ENCODE measurements at places on chromosomes 2 and 18.

- DNase-seq = peak; percentile 0
Measured at GRCh38 chr2:90207454-90208058, 1516.1 kb downstream of the RPIA start.

GRCh38 chr2:99786636-99787390 lies 297.0 kb upstream of the REV1 start:
- DNase-seq = no peak

DNA sequence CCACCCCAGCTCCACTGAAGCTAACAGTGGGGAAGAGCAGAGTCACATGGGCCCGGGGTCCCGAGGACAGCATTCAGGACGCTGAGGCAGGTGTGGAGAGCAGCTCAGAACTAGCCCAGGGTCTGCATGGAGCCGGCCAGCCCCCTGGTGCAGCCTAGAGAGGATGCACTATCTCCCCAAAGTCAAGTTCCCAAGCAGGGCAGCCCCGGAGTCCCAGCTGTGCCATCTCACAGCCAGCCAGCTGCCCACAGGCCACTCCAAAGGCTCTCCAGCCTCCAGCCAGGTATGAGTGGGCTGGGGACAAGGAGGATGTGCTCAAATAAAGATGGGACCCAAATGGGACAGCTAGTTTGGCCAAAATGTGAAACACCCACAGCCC lies 41.0 kb downstream of the BIN1 start:
- no peak for DNase-seq

DNA sequence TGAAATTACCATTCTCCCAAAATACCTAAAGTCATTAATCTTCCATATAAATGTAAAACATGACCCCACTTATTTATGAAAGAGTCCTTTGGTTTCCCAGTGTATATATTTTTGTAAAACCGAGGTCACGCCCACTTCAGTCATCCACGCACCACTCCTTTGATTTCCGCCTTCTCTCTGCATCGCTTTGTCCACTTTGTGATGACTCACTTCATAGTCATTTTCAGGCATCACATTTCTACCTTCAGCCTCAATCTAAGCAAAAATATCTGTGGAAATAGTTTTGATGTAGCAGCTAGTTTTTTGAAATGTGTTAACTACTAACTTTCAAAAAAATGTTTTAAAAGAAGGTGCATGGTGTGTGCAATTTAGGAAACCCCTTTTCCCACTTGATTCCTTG lies 793.5 kb upstream of the SOX11 start:
- DNase-seq = no peak

DNA sequence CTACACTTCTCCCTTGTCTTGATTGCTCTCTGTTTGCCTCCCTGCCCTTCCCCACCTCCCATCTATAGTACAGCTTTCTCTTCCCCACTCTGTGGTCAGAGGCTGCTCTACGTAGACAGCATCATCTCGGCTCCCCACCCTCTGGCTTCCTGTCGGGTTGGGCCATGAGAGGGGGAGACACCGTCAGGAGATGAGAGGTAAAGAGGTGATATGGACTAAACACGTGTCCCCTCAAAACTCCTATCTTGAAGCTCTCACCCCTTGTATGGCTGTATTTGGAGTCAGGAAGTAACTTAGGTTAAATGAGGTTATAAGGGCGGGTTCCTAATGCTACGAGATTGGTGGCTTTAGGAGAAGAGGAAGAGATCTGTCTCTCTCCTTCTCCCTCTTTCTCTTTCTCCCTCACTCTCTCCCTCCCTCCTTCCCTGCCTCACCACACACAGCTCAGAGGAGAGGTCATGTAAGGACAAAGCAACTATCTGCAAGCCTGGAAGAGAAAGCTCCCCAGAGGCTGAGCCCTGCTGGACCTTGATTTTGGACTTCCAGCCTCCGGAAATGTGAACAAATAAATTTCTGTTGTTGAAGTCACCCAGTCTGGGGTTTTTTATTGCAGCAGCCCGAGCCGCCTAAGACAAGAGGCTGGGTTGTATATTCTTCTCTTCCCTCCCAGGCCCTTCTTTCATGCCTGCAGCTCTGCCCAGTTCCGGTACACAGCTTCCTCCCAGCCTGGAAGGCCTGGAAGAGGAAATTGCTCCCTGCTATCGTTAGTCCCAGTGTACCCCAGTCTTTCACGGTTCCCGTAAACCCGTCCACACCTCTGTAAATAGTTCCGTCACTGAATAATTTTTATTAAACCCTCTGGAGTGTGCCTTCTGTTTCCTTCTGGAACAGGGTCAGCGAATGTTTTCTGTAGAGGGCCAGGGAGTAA lies 138.0 kb downstream of the AKAIN1 start:
- no peak for DNase-seq

DNA sequence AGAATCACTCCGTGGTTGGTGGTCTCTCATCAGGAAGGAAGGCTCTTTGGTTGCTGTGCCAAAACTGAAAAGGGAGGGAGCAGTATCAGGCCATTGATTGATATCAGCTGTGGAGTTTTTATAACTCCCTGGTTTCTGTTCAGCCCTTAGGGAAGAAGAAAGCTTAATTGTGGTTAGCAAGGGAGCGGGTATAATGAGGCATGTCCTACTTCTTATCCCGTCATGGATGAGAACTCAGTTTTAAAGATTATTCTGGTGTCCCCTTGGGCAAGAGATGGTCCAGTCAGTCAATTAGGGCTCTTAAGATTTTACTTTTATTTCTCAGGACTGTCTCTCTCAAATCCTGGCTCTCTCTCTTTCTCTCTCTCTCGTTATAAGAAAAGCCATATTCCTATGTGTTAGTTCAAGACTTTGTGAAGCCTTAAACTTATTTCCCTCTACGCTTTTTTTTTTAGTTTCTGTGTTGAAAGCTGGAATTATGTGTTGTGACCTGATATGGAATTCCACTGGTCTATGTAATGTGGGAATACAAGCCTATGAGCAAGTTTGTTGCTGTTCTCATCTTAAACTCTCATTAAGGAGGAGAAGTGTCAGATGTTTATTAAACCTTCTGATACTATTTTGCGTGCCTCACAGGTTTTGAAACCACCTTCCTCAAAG lies 514.0 kb upstream of the CDH2 start:
- DNase-seq = no peak

- no peak for DNase-seq
Measured at GRCh38 chr2:168212167-168212566, 35.2 kb downstream of the STK39 start.

- no peak for DNase-seq
Measured at GRCh38 chr18:31101183-31102024, 817 bp downstream of the DSC2 start.

DNA sequence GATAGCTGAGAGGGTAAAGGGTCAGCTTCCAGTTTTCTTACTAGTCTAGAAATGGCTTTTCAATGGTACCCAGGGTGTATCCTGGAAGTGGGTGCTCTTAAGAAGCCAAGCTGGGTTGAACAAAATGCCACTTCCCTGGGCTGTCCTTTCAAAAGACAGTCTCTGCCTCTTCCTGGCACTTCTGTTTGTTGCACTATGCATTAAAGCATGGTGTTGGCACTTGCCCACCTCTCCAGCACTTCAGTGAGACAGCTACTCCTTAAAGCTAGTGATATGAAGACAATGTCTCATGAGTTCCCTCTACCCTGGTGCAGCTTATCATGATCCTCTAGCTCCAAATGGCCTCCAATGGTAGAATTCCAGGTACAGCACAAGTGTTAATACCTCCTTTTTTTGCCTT lies 74.3 kb upstream of the IGFBP5 start:
- DNase-seq = no peak

GRCh38 chr2:60313470-60314172 lies 239.8 kb downstream of the BCL11A start:
- no peak for DNase-seq

DNA sequence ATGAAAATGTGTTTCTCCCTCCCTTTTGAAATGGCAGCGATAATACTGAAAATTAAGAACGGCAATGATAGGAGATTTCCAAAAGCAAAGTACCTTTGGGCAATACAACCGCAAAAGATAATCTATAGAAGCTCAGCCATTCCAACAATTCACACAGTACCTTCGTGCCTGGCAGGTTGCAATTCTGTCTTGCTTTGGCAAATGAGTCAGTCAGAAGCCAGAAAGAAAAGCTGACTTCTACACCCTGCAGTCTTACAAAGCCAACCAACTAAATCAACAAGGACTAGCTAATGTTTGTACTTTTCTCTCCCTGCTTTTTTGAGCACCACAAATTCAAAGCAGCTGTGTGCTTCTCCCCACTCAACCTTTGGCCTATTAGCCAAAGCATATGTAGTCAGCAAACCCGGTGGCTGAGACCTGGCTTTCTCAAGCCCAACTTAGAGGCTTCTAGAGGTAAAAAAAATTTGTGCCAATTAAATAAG lies 25.7 kb upstream of the ID2 start:
- peak; percentile 65 for DNase-seq

GRCh38 chr2:165815299-165816141 lies 21.5 kb upstream of the GALNT3 start:
- DNase-seq = no peak

GRCh38 chr2:48471048-48471474 lies 58.9 kb upstream of the STON1 start:
- no peak for DNase-seq

GRCh38 chr2:240815761-240816583 lies 4.0 kb downstream of the KIF1A start:
- no peak for DNase-seq

GRCh38 chr2:146806364-146807005 lies 1038.3 kb upstream of the ACVR2A start:
- no peak for DNase-seq

DNA sequence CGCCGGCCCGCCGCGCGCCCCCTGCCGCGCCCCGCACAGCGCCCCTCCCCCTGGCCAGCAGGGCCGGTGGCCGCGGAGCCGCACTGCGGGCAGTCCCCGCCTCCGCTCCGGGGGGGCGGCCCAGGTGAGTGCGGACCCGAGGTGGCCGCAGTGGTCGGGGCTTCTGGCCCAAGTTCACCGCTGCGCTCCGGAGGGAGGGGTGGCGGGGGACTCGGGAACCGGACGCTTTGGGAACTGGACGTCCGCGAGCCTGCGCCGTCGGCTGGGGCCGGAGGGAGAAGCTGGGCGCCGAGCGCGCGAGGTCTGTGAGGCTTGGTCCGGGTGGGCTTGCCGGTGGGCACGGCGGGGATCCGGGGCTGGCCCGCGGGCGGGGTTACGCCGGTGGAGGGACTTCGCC lies 591 bp upstream of the LDLRAD4 start:
- no peak for DNase-seq

DNA sequence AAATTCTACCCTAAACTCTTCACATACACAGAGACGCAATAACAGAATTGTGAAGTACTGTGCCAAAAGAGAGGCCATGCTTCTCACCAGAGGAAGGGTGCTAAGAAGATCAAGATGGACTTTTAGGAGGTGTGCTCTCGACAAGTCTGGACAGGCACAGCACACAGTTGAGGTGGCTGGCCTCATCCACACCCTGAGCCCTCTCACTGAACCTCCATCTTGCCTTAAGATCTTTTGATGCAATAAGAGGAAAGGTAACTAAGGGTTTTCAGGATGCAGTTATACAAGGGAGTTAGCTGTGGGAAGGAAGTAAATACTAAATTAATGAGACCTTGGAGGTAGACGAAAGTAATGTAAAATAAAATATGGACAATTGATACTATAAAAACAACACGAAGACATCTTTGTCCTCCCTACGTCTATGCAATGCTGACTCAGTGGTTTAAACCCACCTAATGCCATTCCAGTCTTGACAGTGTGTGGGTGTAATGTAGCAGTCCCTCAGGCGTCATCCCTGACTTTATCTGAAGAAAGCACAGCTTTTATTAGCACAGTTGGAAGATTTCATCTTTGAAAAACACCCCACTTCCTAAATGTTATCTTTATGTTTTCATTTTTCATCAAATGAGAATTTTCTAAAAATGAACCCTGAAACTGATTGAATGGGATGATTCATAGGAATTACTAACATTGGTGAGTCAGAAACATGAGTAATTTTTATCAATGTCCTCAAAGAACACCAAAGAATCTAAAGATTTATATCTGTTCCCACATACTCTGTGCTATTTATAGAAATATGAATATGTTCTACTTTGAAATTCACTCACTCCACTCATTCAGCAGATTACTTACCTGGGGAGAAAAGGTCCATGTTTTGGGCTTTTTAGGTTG lies 34.0 kb upstream of the MALL start:
- DNase-seq = no peak

GRCh38 chr2:95159690-95160449 lies at the start of gene ZNF514:
Gene ZNF514, minus strand, starts transcription at chr2:95159848. Its CDS starts 6,595 bp downstream, at chr2:95153253.
- peak; percentile 6 for DNase-seq

DNA sequence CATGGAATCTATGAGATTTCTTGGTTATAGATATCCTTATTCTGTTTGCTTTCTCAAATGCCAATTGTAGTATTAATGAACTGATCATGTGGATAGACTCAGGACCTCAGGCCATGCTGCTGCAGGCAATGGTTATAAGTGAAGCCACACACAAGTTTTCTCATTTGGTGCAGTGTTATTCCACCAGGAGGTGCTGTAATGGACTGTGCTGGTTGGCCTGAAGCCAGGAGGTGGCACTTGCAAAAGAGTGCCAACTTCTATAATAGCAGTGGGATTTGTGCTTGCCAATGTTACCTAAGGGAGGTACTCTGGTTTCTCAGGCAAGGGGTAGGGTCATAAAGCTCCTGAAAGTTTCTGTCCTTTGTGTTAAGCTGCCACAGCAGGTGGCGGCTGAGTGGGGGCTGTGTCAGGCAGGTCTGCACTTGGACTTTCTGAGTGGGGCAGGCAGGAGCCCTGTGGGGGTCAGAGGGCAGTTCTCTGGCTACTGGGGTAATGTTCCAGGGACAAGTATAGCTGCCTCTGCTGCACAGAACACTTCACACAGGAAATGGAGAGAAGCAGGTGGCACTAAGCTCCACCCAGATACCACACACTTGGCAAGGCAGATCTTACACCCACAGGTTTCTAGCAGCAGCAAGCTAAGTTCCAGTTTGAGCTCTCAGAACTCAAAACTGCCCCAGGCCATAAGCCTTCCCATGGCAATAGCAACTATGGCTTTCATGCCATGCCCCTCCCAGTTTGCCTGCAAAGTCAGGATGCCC lies 352.6 kb upstream of the CWC22 start:
- peak; percentile 1 for DNase-seq

GRCh38 chr2:200296118-200296517 lies 10.4 kb upstream of the SPATS2L start:
- no peak for DNase-seq

DNA sequence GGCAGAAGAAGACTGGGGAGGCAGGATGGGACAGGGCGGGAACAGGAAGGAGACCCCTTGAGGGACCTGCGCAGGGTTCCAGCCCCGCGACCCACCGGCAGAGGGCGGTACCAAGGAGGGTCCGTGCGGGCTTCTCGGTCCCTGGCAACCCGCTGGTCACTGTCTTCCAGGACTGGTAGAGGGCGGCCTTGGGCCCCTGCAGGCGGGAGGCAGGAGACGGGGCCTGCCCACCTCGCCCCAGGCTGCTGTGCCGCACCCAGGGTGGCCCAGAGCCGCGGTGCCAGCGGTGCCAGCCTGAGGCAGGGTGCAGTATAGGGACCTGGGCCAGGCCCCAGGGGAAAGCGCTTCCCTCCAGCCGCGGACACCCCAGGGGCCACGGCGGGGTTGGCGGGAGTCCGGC lies 34.5 kb downstream of the NEURL3 start:
- DNase-seq = no peak

GRCh38 chr18:35443847-35444246 lies 53.9 kb downstream of the INO80C start:
- DNase-seq = no peak

- no peak for DNase-seq
Measured at GRCh38 chr18:56937874-56938430, 208.9 kb upstream of the BOD1L2 start.
